ENCODE measurements at places on chromosomes 4 and X.

- DNase-seq = peak; percentile 39
Measured at GRCh38 chr4:152454398-152455011, 81.4 kb downstream of the FBXW7 start.

DNA sequence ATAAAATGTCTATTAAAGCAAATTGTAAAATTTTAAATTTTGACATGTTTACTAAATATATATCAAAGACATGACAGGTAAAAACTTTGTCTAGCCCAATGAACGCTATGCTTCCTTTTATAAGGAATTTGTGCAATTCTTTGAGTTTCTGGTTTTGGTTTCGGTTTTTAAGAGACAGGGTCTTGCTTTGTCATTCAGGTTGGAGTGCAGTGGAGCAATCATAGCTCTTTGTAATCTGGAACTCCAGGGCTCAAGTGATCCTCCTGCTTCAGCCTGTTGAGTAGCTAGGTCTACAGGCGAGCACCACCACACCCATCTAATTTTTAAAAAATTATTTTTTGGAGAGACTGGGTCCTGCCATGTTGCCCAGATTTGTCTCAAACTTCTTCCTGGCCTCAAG, 60.7 kb downstream of the BLTP1 start:
- no peak for DNase-seq

- peak; percentile 58 for DNase-seq
Measured at GRCh38 chr4:106584337-106584989, 215.9 kb upstream of the GIMD1 start.

DNA sequence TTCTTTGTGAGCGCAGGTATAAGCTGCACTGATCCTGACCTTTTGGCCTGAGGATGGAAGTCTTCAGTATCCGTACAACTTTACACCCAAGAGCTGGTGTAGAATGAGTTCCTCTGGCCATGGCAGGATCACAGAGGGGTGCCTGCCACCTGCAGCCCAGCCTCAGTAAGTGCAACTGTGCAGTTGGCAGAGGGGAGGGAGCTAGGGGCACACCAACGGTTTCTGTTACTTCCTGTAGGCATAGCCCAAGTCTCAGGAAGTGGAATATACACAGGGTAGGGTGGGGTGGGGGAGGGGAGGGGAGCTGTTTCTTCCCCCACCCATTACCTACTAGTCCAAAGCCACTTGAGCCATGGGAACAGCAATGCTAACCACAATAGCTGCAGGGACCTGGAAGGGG, 85.4 kb upstream of the GBA3 start:
- peak; percentile 42 for DNase-seq

DNA sequence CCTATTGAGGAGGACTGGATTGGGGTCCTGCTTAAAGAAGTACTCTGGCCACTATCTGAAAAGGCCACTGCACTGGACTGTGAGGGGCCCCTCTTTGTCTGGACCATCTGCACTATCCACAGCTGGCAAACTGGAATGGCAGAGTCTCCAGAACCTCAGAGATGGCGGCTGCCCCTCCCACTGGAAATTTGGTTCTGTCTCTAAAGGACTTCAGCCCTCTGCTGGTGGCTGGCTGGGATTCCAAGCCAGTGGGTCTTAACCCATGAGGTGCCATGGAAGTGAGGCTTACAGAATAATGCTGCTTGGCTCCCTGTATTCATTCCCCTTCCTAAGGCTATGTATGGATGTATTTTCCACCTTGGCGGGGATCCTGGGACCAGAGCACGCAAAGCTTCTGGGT, 41.6 kb upstream of the CYLC1 start:
- no peak for DNase-seq

DNA sequence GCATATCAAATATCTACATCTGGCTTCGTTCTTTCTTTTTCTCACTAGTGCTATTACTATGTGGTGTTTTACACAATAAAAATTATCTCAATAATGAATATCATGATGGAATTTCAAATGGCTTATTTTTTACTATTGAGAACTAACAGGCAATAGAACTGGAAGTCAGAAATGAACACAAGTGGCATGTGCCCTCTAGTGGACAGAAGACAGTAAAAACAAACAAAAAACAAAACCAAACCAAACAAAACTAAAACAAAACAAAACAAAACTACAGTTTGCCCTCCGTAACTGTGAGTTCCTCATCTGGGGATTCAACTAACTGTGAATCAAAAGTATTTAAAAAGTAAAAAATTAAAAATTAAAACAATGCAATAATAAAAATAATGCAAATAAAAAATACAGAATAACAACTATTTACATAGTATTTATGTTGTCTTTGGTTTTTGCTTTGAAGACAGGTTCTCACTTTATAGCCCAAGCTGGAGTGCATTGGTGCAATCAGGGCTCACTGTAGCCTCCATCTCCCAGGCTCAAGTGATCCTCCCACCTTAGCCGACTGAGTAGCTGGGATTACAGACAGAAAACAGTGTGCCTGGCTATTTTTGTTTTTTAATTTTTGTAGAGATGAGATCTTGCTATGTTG, 195.6 kb upstream of the TACR3 start:
- peak; percentile 5 for DNase-seq

DNA sequence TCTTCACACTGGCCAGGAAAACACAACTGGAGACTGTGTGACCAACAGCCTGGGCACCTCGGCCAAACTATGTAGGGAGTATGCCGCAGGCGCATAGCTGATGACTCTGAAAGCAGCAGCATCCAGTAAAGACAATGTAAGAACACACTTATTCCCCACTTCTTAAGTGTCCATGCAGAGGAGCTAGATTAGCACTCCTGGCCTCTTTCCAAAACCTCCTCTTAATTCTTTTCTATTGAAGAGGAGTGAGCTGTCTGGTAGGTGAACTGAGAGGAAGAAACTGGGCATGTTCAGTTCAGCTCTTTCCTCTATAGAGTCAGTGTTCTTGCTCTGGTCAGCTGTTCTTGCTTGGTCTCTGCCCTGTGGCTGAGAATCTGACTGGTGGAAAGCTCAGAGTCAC, 21.1 kb downstream of the NMU start:
- no peak for DNase-seq

DNA sequence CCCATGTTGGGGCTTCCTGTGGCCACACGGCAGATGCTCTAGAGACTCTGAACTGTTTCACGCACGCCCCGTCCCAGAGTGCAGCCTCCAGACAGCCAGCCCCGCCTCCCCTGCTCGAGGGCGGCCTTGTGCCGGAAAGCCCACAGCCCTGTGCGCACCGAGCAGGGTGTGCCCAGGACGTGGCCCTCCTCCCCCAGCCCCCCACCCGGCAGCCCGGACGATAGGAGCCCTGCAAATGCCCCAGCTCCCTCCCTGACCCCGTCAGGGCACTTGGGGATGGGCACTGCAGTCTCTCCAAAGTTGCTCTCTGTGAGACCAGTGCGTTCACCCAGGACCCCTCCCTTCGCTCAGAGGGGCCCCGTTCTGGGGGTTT, 37.3 kb downstream of the ADRA2C start:
- DNase-seq = no peak

- DNase-seq = no peak
Measured at GRCh38 chr4:140109292-140109691, 44.7 kb downstream of the MAML3 start.

- peak; percentile 35 for DNase-seq
Measured at GRCh38 chrX:106959901-106960300, 39.7 kb downstream of the CLDN2 start.

GRCh38 chrX:9352694-9353411, 112.0 kb upstream of the TBL1X start:
- DNase-seq = peak; percentile 70

GRCh38 chr4:44462259-44462658, 13.7 kb upstream of the KCTD8 start:
- DNase-seq = no peak

GRCh38 chr4:176971576-176972115, 178.9 kb upstream of the VEGFC start:
- no peak for DNase-seq

DNA sequence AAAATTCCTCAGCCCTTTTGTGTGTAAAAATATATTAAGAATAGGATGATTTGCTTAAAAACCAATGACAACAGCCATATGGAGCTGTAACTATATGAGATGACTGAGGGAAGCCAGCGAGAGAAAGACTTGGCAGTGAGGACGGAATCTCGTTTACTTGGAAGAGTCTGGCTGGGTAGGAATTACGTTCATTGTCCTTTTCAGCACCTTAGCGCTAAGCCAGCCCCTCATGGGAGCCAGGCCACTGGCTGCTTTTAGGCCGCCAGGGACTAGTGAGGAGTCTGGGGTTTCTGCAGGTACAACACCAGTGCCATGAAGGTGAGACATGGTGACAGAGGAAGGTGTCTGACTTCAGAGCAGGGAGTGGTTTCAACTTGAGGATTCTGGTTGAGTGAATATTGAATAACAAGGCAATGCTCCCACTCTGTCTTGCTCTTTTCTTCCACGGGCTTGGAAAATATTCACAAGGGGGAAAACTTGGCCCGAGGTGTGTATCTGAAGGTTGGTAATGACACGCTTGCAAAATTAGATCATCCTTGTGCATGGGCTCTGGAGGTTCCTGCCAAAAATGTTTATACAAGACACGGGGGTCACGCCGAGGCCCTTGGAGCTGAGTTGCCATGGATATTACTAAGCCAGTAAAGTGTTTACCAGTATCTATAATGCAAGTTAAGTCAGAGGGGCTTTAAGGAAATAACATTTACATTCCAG, 17.4 kb downstream of the KLF3 start:
- peak; percentile 64 for DNase-seq

- DNase-seq = peak; percentile 2
Measured at GRCh38 chr4:180057891-180058671, 2185.1 kb upstream of the TENM3 start.

DNA sequence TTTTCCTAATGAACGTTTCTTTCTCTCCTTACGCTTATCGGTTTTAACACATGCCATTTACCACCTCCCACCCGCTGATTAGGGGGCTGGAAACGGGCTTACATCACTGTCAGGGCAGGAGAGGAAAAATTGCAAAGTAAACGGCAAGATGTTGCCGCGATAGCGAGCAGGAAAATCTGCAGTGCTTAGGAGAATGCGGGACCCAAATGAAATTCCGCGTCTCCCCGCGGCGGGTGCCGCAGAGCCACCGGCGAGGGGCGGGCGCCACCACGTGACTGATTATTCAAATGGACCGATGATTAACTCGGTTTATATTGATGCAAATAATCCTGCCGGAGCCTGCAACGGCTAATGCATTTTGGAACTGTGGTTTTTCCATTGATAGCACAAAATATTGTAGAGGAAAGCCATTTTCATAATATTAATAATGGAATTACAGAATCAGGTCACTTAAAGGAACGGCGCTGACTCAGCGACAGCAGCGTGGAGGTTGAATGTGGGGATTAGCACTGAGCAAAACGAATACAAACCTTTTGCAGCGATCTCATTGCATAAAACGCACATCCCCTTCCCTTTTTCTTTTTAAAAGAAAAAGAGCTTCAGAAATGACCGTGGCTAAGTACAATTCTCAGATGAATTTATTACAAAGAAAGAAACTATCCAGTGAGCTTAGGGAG, 224.2 kb downstream of the STIM2 start:
- peak; percentile 13 for DNase-seq

DNA sequence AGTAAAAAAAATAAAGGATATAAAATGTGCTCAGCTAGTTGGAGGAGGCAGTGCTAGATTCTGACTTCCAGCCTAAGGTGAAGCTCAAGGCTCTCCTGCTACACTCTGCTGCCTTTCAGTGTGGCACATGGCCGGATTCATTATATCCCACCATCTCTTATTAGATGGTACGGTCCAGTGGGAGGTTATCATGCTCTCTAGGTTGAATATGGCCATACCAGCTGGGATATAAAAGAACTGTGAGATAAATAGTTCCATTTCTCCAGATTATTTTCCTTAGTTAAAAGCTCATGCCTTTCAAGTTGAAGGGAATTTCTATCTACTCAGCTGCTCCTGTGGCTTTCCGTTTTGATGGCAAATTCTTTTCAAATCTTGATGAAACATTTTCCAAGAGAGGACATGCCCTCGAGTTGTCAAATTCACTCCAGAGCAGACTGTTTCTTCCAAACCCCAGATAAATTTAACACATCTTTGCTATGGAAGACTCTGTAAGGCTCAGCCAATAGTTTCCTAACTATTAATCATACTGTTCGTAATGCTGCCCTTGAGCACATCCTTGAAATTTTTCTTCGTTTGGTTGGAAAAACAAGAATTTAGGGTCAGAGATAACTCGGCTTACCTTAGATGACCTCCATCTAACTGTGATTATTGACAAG, 2.2 kb upstream of the MGARP start:
- DNase-seq = peak; percentile 81

- DNase-seq = peak; percentile 49
Measured at GRCh38 chr4:70559211-70559830, 32.7 kb upstream of the AMBN start.

DNA sequence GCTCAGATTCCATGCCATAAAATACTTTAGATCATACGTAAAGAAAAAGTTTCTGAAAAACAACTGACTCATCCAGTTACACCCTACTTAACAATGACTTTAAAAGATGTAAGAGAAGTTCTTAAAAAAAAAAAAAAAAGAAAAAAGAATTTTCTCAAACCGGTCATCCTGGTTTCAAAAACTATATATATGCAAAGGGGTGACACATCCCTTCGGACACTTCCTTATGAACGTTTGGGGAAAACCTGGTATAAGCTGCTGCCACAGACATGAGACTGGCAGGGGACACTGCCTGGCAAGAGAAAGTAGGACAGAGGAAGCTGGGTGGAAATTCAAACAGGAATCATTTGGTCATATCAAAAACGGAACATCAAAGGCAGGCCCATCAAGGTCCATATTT, 81.2 kb upstream of the PRSS48 start:
- peak; percentile 68 for DNase-seq

DNA sequence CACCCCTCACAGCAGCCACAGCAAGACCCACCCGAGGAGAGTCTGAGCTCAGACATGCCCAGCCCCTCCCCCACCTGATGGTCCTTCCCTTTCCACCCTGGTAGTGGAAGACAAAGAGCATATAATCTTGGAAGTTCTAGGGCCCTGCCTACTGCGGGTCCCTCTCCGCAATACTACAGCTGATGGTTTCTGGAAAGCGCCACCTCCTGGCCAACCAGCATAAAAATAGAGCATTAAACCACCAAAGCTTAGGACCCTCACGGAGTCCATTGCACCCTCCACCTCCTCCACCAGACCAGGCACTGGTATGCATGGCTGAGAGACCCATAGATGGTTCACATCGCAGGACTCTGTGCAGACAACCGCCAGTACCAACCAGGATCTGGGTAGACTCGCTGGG, 78.2 kb downstream of the SH3BGRL start:
- DNase-seq = peak; percentile 0

GRCh38 chr4:38846015-38846414, 10.6 kb downstream of the TLR6 start:
- DNase-seq = no peak

GRCh38 chr4:2159931-2160330, 82.0 kb downstream of the HAUS3 start:
- DNase-seq = no peak
